ENCODE measurements at places on chromosomes 6 and 20. TPM values are rescaled to one million over a fixed set of nuclear protein-coding genes. Genes with fewer than 3 reads are reported as not detected.

- DNase-seq, result no peak
Observed at GRCh38 chr20:5495026-5495425, 178.3 kb upstream of the PROKR2 start.

- no peak for DNase-seq
Observed at GRCh38 chr6:14489445-14489844, 371.9 kb downstream of the CD83 start.

DNA sequence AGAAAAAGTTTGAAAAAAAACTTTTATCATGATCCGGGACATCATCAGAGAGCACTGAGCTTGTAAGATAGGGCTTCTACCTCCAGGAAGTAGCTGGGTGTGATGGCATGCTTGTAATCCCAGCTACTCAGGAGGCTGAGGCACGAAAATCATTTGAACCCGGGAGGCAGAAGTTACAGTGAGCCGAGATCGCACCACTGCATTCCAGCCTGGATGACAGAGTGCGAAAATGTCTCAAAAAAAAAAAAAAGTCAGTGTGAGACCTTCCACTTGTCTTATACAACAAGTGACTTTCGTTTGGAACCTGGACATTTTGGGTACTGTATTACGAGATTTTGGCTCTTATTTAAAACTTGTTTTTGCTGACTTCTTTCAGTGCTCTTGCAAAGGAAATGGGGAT is 5.9 kb upstream of the SLC13A3 start:
- no peak for DNase-seq

- no peak for DNase-seq
Observed at GRCh38 chr20:24502661-24503060, 33.2 kb downstream of the SYNDIG1 start.

GRCh38 chr6:160400446-160400845 is 52.3 kb downstream of the SLC22A3 start:
- DNase-seq, result no peak

GRCh38 chr6:41404182-41404845 is 68.9 kb downstream of the NCR2 start:
- DNase-seq, result no peak

DNA sequence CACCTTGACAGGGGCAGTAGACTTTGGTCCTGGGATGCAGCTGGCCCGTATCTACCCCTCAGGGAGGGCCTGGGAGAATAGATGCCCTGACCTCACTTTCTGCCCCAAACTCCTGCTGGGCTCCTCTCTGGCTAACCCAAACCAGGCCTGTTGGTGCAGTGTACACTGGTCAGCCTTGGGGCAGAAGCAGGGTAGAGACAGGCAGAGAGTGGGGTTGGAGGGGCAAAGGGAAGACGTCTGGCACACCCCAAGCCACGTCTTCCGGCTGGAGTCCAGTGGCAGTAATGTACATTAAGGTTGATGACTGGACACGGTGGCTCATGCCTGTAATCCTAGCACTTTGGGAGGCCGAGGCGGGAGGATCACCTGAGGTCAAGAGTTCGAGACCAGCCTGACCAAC is 9.3 kb downstream of the DDR1 start:
- DNase-seq, result no peak

GRCh38 chr6:149405823-149406765 is 6.0 kb downstream of the SUMO4 start:
- DNase-seq, result no peak

DNA sequence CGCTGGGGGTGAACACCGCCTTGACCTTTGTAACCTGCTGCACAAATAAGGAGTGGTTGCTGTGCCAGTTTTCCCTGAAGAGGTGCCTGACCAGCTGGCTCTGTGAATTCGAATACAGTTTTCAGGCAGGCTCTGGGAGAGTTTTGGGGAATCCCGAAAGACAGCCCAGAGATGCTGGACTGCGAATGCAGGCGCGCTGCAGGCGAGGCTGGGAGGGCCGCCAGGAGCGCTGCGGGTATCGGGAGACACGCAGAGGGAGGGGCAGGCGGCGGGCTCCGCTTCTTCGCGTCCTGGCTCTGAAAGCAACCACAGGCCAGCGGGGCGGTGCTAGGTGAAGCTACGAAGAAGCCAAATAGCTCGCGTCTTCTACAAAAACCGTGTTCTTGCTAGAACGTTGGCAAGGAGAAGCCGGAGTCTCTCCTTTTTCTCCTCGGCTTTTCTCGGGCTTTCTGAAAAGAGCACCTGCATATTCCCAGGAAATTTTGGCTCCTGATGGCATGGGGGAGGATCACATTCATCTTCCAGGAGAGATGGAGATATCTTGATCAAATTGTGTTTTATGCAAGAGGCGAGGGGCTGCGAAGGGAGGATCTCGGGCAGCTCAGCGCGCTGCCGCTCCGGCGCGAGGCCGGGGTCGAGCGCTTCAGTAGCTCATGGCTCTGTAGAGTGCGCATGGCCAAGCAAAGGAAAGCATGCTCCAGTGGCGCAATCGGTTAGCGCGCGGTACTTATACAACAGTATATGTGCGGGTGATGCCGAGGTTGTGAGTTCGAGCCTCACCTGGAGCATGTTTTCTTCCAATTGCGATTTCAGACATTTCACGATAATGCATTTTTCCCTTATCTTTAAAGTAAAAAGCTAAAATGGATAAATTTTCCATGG is 158.1 kb upstream of the ZNF184 start:
- DNase-seq, result peak; percentile 49

GRCh38 chr20:53865901-53866793 is 204.2 kb downstream of the BCAS1 start:
- no peak for DNase-seq

DNA sequence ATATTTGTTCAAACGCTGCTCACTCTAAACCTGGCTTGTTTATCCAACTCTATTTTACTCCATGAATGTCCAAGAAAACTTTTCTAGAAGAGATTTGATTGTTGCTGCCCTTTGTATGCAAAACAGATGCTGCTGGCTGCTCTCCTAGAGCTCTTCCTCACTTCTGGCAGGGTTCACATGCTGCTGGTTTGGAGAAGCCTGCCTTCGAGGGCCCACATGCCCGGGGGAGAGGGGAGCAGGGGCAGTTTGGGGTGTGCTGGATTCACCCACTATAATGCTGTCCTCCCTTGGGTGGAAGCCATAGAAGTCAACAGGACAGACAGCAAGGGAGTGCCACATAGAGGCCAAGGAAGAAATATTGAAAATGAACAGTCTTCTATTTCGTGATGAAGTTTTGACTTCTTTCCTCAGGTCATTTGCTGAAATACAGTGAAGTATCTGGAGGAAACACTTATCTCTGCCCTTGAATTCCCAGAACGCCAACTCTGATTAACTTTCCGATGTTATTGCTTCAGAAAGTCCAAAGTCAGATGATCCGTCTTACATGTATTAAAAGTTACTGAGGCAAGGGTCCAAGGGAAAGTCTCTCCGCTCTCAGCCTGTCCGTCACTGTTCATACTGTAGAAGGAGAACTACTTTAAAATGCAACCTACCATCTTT is 32.4 kb downstream of the LY86 start:
- no peak for DNase-seq

DNA sequence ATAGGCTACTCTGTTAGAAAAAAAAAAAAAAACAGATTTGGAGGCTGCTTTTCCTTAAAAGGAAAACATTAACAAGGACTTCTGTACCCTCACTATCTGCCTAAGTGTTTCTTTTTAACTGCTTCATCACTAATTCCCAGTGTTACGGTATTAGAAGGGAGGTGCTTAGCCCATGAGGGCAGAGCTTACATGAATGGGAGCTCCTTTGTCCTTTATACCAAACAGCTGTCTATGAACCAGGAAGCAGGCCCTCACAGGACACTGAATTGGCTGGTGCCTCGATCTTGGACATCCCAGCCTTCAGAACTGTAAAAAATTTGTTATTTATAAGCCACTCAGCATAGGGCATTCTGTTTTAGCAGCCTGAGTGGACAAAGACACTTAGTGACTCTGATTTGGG is 215.6 kb upstream of the NRSN1 start:
- no peak for DNase-seq

GRCh38 chr20:21278829-21279228 is 24.3 kb upstream of the XRN2 start:
- DNase-seq, result no peak

- no peak for DNase-seq
Observed at GRCh38 chr6:112332274-112332673, 14.9 kb upstream of the RFPL4B start.

GRCh38 chr6:42696526-42697267 is 25.7 kb downstream of the PRPH2 start:
- no peak for DNase-seq

GRCh38 chr6:24257282-24257681 is 100.6 kb downstream of the DCDC2 start:
- no peak for DNase-seq

GRCh38 chr20:61310954-61311353 is 58.9 kb downstream of the CDH4 start:
- no peak for DNase-seq

- DNase-seq, result no peak
Observed at GRCh38 chr20:610130-611046, at the start of gene TCF15. TSS of gene TCF15 (minus strand) at chr20:610309. CDS start at chr20:610237, 72 bp downstream.

GRCh38 chr6:98339506-98339905 is 494.9 kb upstream of the POU3F2 start:
- no peak for DNase-seq

DNA sequence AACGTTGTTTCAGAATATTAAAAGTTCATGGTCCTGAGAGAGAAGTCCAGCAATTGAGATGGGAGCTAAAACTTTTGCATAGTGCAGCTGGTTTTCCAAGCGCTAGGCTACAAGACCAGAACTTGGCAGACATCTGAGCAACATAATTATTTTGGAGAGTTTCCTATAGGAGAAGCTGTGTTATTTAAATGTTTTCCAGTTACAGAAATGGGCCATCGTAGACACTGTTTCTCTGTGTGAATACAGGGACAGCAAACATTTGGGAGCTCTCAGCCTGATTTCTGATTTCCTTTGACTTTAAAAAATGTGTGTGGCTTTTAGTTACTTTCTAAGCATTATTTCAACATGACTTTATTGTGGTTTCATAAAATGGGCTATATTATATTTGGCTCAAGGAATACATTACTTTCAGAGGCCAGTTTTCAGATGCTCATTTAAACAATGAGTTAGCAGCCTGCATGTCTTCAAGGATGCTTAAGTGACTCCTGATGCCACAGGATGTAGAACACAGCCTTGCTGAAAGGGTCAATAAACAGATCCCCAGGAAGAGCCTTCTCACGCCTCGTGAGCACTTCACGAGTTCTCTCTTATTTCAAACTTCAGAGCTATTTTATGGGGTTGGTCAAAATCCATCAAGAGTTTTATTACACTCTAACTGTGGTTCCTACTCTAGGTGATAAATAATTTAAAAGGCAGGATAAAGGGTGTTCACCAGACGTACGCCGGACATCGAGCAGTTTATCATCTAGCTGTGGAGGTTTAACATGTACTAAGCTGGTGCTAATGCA is 193.8 kb downstream of the SMOC2 start:
- DNase-seq, result no peak

DNA sequence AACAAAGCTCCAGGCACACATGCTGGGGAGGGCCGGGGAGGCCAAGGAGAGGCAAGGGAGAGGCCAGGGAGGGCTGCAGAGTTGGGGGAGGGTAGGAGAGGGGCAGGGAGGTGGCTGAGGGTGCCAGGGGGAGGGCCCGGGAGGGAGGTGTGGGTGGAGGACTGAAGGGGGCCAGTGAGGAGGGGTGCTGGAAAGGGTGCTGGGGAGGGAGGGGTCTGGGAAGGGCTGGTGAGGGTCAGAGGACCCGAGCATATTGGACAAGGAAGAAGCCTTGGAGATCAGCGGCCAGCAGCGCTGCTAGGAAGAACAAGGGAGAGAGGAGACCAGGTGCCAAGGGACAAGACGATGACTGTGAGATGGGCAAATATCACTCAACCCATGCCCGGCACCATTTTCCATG is 49.7 kb upstream of the GPR31 start:
- DNase-seq, result no peak

DNA sequence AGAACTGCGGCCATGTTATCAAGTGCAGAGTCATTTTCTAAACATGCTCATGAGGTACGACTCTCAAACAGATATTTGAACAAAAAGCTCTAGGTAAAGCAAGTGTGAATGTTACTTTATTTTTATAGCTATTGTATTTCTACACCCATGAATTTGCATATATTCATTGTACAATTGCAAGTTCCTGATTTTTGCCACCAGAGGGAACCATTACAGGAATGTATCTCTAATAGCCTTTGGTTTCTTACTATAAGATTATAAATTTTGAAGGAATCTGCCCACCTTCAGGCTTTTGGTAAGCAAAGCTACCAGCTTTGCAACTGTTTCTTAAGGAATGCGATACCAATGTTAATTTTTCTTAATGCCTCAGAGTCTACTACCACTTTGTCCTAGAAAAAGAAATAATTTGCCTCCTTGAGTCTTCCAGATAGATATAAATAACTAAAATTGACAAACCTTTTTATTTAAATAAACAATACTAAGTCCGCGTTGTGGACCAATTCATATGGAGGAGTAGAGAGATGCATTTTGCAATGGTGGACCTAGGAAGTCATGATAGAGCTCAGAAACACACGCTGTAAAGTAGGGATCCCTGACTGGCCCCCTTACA is 125.4 kb upstream of the SAMD5 start:
- DNase-seq, result no peak

OR2B6 gene
- total RNA-seq, result 1.7 TPM

TPBG gene
- 0.48 TPM for total RNA-seq

NFYA gene
- total RNA-seq, result 27.4 TPM

GGT7 gene
- total RNA-seq, result 14.1 TPM

KHDC1L gene
- not detected for total RNA-seq

SCRT2 gene
- not detected for total RNA-seq

DUSP15 gene
- total RNA-seq, result 3.2 TPM

CFB gene
- 0.44 TPM for total RNA-seq

SNAP25 gene
- not detected for total RNA-seq

FAM83C gene
- not detected for total RNA-seq

OSER1 gene
- 21.6 TPM for total RNA-seq

FKBP1C gene
- total RNA-seq, result 1.5 TPM

PTP4A1 gene
- total RNA-seq, result 67.4 TPM

TRIM31 gene
- 0.18 TPM for total RNA-seq

Data from GM12878 (cell line).